NCI-H510A treated with DMSO at 0.1 percent for 48 hours (cell line): ENCODE measurements at places on chromosomes 2 and 18.

DNA sequence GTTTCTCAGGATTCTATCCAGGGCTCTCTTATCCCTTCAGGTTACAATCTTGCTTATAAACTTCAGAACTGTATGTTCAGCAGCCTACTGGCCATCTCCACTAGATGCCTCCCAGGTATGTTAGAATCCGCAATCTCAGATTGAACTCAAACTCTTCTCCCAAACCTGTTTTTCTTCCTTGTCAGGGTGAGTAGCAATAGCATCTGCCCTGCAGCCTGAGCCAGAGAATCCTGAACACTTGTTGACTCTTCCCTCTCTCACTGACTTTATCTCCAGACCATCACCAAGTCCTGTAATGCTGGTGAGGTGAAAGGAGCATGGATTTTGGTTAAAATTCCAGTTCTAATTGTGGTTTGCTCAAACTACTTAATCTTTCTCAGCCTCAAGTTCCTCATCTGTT lies 82.6 kb upstream of the ALPP start:
- no peak for DNase-seq

DNA sequence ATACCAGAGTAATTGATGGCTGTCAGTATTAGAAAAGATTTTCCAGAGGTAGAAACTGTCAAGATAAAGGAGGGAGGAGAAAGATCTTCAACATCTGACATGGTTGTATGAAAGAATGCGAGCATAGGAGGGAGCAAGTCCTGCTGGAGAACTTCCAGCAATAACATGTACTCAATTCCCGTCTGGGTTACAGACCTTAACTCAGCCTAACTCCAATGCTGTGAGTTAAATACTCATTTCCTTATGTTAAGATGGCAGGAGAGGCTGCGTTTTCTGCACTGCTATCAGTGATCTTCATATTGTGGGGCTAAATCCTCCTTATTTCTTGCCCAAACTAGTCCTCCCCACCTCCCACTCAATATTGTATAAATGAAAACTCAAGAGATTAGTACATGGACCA lies 6.7 kb upstream of the CERS6 start:
- DNase-seq: no peak

DNA sequence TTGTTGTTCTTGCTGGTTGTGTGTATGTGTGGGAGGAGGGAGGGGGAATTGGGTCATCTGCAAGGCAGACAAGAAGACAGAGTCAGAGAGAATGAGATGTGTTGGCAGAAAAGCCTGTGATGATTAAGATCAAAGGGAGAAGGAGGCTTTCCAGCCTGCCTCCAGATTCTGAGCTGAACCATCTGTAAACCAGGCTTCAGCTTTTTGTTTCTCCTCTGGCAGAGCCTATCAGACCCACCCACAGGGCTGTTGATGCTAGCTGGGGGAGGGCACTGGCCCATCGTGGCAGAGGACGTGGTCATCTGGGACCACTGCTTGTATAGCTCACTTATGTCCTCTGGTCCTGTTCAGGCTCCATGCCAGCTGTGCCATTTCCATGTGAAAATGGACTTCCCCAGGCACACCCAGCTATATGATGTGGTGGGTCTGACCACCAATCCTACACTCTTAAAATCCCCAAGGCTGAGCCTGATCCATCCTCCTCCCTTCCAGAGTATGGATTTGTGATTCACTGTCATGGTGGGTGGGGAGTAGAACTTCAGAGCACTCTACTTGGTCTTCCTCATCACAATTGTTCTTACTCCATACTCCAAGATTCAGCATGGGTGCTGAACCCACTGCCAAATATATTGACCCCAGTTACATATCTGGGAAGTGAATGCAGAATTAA lies 27.8 kb upstream of the COL6A3 start:
- no peak for DNase-seq

DNA sequence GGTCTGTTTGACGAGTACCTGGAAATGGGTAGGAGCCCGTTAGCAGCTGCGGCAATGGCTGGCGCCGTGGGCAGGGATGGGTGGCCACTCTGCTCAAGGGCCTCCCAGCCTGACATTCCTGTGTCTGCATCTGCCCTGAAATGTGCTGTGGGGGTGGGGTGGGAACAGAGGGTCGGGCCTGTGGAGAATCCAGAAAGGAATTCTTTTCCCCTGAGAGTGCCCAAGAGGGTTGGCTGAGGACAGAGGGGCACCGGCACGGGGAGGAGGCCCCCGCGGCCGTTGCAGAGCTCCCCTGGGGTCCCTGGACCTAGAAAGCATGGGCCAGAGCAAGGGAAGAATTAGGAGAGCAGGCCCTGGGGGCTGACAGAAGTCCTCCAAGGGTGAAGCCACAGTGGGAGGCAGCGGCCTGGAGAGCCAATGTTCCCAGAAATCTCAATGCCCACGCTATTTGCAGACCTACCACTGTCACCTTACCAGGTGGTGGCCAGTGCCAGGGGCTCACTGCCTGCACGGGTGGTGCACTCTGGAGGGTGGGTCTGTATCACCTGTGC lies 27.8 kb downstream of the ANO7 start:
- DNase-seq: no peak

- peak; percentile 20 for DNase-seq
These were observed 202.8 kb upstream of the THUMPD2 start for GRCh38 chr2:39981883-39982311.

DNA sequence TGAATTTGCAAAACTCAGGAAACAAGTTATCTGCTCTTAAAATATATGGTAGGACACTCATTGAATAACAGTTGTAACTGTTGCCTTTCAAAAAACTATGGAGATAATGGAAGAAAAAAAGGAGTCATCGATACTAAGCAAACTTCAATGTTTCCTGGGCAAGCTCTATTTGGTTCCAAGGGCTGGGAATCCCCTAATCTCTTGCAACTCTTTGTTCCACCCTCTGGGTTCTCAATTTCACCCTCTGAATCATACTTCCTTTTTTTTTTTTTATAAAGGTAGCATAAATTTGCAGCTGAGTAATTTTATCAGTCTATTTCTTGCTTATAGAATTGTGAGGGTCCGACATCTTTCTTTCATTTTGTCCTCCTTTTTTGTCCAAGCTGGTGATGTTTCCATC lies 36.7 kb downstream of the SLC9A4 start:
- no peak for DNase-seq

GRCh38 chr2:122866095-122866494 lies 1110.6 kb downstream of the TSN start:
- DNase-seq: no peak

DNA sequence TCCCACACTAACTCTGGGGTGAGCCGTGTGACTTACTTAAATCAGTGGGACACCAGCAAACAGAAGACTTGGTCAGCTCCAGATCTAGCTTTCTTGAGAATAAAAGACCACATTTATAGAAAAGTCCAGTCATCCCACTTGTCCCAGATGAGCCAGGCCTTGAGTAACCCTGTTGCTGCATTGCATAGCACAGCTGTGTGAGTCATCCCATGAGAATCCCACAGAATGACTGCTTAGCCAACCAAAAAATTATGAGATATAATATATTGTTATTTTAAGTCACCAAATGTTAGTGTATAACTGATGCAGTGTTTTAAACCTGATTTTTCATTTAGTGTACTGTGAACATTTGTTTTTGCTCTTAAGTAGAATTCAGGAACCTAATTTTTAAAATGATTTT lies 94.2 kb upstream of the FSHR start:
- DNase-seq: no peak

DNA sequence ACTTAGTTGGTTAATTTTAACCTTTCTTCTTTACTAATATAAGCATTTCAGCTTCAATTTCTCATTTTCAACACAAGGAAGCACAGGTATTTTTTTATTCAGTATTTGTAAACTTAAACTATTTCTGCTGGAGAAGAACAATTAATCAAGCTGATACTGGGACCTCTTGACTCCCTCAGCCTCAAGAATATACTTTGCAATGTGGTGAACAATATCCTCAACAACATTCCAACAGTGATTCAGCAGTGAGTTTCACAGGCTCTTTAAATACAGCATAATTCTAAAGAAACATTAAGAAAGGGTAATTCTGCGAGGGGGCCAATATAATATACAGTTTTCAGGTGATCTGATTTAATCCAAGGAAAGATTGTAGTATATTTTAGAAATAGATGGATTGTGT lies 10.0 kb downstream of the RAPGEF4 start:
- no peak for DNase-seq

- DNase-seq: no peak
These were observed 53.2 kb downstream of the BMPR2 start for GRCh38 chr2:202429164-202429980.

DNA sequence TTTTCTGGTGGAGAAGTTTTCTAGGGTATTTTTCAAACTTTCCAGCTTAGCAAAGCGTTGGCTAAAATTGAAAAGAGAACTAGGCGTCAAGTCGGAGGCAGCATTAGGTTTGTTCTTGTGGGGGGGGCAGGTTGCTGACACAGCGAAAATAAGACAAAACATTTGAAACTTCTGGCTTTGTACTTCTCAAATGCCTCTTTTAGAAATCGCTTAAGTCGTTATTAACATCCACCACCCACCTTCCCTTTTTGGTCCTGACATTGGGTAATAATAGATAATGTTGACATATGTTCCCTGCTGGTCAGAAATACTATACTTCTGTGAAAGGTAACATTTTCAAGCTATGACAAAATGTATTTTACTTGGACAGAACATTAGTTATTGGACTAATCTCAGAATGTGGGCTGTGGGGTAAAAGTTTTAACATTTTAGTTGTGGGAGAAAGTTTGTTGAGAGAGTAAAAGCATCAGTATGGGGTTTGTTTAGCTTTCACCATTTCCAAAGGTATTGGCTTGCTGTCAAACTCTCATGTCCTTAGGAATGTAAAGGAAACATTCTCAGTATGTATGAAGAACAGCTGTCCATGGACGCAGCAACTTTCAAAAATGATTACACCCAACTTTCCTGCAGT lies 88.1 kb upstream of the ZEB2 start:
- no peak for DNase-seq

- no peak for DNase-seq
These were observed 16.9 kb downstream of the ERCC3 start for GRCh38 chr2:127277028-127277427.

GRCh38 chr2:221554769-221555493 lies 17.2 kb downstream of the EPHA4 start:
- DNase-seq: no peak

- peak; percentile 66 for DNase-seq
These were observed 449.2 kb upstream of the DCC start for GRCh38 chr18:51890762-51891161.

GRCh38 chr2:241909769-241910168 lies 40.2 kb downstream of the RTP5 start:
- no peak for DNase-seq

- DNase-seq: no peak
These were observed 71.3 kb downstream of the FASTKD2 start for GRCh38 chr2:206836722-206837121.

DNA sequence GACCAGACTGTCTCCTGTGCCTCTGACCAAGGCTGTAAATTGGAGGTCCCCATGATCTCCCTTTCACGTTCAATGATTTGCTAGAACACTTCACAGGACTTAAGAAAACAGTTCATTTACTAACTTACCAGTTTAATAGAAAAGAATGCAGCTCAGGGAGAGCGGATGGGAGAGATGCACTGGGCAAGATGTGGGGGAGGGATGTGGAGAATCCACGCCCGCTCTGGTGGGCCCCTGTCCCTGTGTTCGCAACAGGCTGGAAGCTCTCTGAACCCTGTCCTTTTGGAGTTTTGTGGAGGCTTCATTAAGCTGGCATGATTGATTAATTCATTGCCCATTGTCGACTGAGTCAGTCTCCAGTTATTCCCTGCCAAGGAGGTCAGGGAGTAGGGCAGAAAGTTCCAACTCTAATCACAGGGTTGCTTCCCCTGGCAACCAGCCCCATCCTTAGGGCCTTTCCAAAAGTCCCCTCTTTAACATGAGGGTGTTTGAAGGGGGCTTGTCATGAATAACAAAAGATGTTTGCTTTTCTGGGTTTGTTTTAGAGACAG lies 257.1 kb downstream of the ACKR3 start:
- DNase-seq: peak; percentile 78

DNA sequence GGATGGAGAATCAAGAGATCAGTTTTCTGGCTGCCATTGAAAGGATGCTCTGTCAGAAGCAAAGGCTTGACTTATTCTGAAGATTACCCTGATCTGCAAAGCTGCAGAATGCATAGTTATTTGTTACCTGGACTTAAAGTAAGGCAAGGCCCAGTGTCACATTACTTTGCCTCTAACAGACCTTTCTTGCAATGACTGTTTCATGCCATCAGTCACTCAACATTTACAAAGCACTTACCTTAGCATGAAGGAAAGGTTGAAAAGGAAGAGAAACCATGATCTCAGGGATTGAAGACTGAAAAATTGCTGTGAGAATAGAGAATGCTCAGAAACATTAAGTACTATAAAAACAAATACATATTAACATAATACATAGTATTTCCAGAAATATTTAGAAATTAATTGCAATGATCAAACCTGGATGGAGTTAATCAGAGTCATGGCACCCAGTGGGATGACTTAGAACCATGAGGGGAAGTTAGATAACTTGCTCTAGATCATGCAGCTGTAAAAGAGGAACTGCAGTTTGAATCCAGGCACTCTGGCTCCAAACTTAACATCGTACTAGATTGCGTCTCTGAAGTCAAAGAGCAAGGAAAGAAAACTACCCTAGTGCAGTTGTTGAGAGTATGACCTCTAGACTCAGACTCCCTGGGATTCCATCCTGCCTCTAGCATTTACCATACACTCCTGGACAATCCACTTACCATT lies 26.5 kb upstream of the FAM117B start:
- no peak for DNase-seq

DNA sequence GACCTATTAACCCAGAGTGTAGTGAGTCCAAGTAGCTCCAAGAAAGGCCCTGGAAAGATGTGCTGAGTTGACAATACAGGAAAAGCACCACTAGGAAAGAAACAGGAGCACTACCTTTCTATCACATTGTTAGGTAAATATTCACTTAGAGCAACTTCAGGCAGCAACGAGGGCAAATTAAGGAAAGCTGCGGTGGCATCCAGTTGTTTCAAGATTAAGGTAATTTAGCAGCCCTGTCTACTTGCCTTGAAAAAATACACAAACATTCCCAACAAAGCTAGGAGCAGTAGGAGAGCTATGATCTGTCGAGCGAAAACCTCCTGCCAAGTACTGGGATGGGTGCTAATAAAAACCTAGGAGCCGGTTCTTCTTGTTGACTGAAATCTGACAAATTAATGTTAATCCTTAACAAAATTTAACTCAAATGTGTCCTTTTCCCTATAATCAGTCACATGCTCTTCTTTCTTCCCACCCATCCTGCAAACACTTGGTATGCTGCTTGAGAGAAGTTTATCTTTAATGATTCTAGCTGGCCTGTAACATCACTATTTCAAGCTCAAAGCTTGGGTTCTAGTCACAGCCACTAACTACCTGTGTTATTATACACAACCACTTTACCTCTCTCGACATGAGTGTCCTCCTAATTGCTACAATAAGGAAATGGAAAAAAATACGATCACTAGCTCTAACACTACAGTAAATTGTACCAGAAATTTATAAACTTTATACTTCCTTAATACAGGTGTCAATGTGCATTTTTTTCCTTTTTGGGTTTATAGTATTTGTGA lies 2.0 kb downstream of the ACAA2 start:
- DNase-seq: peak; percentile 5
